Activated naive CD4-positive, alpha-beta T cell (primary cell): ENCODE measurements at places on chromosomes 7 and 10.

DNA sequence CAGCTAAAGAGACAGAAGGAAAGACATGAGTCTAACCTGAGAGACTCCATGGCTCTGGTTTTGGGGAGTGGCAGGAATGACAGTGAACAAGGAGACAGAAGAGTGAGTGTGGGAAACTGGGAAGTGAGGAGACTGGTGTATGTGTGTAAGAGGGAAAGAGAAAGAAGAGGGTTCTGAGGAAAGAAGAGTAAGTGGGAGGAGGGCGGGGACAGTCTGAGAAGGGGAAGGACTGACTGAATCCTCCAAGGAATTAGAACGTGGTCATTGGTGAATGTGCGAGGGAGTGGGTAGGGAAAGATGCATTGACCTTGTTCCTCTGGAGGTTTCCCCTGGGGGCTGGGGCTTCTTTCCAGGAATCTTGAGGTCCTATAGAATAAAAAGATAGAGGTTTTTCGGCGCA is 26.6 kb downstream of the WNT8B start:
- no peak for DNase-seq

DNA sequence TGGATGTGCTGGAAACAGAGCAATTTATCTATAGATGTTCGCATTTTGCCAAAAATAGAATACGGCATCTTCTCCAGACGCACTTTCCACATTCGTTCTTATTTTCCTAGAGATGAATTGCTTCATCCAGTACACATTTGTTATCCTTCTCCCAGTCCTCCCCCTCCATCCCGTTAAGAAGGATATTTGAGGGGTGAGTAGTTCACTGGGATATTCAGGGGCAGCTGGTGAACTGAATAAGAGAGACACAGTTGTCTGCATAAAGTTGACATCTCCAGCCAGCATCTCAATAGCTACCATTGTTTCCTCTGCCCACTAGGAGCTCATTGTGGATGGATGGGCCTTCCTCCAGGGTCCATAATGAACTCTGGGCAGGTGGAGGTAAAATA is 456.8 kb upstream of the NRP1 start:
- no peak for DNase-seq

DNA sequence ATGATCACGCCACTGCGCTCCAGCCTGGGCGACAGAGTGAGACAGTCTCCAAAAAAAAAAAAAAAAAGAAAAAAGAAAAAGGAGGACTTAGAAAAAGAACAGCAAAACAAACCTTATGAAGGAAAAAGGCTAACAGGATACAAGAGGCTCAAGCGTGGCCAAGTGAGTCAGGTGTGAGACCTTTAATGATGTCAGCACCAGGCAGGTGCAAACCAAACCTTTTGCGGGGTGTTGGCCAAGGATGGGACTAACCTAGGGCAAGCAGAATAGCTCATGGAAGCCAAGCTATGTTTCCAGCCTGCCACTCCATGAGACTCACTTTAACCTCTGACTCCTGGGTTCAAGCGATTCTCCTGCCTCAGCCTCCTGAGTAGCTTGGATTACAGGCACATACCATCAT is 11.3 kb upstream of the GNA12 start:
- DNase-seq, result no peak

DNA sequence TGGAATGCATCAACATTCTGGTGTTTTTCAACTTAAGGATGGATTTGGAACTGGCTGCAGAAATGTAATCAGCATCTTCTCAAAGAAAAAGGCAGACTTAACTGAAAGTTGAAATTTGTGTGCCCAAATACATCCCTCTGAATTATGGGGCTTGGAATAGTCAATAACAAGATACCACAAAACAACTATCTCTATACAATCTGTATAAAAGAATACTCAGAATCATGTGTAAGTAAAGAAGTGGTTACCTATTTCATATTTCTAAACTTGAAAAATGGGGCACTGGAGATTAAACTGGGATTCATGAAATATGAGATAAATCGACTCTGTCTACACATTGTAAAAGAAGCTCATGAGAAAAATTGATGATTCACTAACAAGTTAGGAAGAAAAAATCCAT is 6.2 kb upstream of the COL1A2 start:
- no peak for DNase-seq

DNA sequence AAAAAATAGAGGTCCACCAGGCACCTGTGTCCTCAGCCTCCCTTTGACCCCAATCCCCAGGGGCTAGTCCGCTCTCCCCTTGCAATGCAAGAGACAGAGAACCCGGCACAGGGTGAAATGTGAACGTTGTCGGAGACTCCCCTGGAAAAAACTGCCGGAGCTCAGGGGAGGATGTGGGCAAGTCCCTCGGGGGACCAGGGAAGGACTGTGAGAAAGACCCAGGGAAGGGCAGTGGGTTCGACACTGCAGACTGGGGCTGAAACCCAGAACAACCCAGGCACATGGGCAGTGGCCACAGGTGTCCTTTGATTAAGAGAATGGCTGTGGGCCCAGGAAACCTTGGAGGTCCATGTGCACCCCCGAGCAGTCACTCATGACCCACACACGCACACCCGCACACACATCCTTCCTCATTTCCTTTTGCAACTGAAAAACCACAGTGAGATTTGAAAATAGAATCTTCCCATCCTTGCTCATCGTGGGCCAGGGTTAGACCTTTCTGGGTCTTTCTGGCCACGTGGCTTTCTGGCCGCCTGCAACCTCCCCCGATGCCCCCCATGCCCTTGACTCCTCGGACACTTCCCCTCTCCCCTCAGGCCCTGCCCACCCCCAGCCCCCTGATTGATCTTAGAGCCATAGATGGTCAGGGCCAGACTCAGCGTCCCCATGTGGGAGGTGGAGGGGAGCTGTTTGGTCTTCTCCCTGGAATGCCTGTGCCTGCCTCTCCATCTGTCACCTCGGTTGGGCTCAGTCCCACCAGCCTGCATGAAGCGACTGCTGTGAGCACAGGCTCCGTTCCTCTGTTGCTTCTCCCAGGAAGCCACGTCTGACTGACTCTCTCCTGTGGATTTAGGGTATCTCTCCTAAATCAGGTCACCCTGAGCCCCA is 7.9 kb downstream of the LAT2 start:
- DNase-seq, result no peak

GRCh38 chr7:112584290-112584689 is 103.5 kb downstream of the LSMEM1 start:
- no peak for DNase-seq

- DNase-seq, result no peak
Observed at GRCh38 chr7:936386-937054, 18.0 kb downstream of the ADAP1 start.

DNA sequence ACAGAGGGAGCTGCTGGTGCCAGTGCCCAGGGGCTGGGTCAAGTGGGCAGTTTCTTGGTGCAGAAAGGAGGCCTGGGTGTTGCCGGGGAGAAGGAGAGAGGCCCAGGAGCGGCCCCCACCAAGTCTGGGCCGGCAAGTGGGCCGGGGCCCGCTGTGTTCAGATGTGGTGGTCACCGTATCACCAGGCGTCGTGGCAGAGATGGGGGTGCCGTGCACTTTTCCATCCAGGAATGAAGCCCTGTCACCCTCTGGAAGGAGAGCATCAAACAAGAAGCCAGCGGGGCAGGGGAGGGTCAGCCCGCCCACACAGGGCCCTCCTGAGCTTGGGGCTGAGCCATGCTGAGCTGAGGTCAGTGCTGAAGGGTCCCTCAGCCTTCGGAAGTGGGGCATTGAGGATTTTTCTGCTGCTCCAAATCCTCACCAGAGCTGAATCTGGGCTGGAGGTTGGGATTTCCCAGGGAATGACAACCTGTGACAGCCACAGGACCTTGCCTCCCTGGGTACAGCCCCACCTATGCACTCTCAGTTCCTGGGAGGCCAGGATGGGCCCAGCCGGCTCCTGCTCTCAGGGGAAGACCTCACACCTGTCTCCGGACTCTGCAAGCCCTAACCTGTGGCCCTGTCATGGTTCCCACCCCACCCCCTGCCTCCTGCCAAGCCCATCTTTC is 27.9 kb upstream of the INPP5A start:
- no peak for DNase-seq

GRCh38 chr7:143376396-143376795 is 4.7 kb upstream of the ZYX start:
- no peak for DNase-seq

DNA sequence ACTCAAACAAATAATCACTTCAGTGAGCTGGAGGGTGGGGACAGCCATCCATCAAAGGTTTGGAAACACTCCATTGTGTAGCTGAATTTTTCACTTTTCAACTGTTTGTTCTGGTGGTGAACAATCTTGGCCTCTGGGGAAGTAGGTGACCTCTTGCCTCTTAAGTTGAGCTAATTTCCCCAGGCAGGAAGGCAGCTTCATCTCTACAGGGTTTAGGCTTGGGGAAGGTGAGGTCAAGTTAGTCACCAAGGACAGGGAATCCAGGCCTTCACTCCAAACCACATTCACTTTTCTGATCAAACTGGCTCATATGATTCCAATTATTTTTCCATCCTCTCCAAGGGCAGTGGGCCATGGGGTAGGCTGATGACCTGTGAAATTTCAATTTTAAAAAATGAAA is 138.3 kb upstream of the HABP2 start:
- DNase-seq, result no peak

DNA sequence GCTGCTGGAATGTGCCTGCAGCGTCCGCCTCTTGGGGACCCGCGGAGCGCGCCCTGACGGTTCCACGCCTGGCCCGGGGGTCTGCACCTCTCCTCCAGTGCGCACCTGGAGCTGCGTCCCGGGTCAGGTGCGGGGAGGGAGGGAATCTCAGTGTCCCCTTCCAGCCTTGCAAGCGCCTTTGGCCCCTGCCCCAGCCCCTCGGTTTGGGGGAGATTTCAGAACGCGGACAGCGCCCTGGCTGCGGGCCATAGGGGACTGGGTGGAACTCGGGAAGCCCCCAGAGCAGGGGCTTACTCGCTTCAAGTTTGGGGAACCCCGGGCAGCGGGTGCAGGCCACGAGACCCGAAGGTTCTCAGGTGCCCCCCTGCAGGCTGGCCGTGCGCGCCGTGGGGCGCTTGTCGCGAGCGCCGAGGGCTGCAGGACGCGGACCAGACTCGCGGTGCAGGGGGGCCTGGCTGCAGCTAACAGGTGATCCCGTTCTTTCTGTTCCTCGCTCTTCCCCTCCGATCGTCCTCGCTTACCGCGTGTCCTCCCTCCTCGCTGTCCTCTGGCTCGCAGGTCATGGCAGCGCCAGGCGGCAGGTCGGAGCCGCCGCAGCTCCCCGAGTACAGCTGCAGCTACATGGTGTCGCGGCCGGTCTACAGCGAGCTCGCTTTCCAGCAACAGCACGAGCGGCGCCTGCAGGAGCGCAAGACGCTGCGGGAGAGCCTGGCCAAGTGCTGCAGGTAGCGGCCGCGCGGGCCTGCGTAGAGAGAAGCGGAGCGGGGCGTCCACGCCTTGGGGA is 645 bp downstream of the SLC26A4 start:
- peak; percentile 18 for DNase-seq

DNA sequence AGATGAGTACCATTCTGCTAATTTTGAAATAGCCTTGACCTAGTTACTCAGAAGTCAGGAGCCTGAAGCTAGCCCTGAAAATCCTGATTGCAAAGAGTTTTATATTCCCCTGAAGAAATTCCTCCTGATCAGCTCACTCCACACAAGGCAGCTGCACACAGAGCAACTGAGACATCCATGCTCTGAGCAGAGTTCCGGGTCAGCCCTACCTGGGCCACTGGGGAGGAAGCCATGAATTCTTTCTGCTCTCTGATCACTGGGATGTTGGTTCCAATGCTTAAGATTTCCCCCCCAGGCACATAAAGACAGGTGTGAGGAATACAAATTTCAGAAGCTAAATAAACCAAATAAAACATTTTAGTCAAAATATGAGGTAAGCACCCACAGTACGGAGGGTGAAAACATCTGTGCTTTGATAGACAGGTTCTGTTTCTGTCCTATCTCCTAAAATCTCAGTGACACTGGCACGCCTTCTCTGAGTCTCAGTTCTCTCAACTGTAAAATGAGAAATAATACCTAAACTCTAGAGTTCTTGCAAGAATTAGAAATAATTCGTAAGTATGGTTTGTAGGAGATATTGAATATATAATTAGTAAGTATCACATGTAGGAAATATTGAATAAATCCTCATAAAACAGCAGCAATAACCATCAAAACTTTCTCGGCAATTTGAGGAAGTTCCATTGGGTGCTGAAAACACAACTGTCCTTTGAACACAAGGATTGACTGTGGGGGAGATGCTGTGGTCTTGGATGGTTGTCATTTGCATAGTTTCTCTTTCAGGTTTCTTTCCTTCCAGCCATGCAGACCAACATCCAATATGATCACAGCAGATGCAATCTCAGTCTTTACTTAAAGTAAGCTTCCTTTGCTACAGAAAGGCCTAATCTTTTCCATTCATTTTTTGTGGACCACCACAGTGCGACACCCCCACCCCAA is 133.0 kb upstream of the TNS3 start:
- DNase-seq, result no peak

GRCh38 chr10:120086066-120086465 is 193.5 kb downstream of the SEC23IP start:
- no peak for DNase-seq

DNA sequence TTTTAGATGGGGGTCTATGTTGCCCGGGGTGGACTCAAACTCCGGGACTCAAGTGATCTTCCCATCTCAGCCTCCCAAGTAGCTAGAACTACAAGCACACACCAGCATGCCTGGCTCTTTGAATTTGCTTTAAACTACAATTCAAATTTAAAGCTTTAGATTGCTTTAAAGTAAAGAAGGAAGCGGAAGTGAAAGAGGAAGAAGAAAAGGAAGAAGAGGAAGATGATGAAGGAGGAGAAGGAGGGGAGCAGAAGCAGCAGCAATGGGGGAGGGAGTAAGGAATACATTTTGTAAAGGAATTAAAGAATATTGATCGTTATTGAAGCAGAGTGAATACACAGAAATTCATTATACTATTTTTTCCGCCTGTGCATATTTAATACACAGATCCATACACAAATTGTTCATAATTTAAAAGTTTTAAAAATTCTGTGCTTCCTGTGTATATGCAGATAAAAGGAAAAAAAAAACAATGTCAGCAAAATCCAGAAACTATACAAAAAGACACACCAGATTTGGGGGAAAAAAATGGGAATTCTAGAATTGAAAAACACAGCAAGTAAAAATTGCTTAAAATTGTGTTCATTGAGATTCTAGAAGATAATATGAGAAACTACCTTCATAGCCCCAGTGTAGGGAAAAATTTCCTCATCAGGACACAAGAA is 60.8 kb upstream of the KCNMA1 start:
- no peak for DNase-seq

GRCh38 chr7:128727239-128727638 is 11.9 kb upstream of the CALU start:
- no peak for DNase-seq

DNA sequence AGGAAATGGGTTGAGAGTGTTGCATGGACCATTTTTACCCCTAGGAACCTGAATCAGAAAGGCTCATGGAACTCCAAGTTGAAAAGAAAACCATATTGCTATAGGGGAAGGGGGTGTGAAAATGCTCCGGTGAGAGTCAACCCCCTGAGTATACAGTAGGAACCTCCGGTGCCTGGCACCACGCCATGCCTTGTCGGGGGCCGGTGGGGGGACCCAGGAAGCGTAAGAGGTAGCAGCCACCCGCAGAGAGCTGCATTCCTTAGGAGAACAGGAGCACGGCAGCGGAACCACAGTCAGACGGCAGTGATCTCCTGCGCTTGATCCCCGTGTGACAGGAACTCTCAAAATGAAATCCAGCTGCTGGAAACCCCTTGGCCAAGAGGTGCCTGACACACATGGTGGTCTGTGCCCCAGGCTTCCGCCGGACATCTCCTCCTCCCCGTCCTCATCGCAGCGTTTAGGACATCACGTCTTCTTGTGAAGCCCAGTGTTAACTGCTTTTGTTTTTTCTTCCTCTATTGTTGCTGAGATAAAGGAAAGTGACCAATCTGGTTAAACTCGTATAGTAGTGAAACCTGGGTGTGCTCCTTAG is 186.8 kb downstream of the CELF2 start:
- no peak for DNase-seq
